Activated CD4-positive, alpha-beta T cell treated with anti-CD3 and anti-CD28 coated beads for 36 hours (primary cell): ENCODE measurements at places on chromosomes 2 and 18. TPM values are rescaled to one million over a fixed set of nuclear protein-coding genes. Genes with fewer than 3 reads are reported as not detected.

GRCh38 chr2:24233321-24233720, 58.5 kb downstream of the FAM228A start:
- H3K27me3 ChIP-seq = no peaks in the 10 kb centered on the region
- H3K36me3 ChIP-seq = no peaks in the 10 kb centered on the region
- no peak overlapping the region for H3K4me3 ChIP-seq
- H3K27ac ChIP-seq = no peak overlapping the region
- DNase-seq = no peak

- H3K27me3 ChIP-seq = no peaks in the 10 kb centered on the region
- DNase-seq = no peak
- peak overlapping the region; percentile 89 for H3K4me3 ChIP-seq
- peaks cover 76% of the 10 kb centered on the region for H3K4me1 ChIP-seq
- H3K27ac ChIP-seq = no peak overlapping the region
These were observed 2.0 kb downstream of the AGPS start for GRCh38 chr2:177394594-177394973.

DNA sequence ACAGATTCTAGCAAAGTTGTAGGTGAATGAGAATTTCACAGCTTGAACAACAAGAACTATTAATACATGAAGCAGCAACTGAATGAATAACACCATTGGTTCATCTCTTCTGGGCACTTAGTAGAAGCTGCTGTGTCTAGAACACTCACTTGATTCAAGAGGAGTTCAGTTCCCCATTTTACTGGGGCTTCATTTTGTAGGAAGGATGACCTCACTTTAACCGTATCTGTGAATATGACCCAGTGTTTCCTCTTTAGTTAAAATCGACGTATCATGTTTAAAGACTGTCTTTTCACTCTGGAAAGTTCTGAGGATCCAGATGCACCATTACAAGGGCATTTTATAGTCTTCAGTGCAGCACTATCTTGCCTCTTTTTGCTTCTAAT, 47.8 kb downstream of the LRRTM1 start:
- DNase-seq = no peak
- H3K27me3 ChIP-seq = no peaks in the 10 kb centered on the region
- H3K36me3 ChIP-seq = no peaks in the 10 kb centered on the region

- H3K4me3 ChIP-seq = no peak overlapping the region
- peaks cover 20% of the 10 kb centered on the region for H3K4me1 ChIP-seq
- no peak overlapping the region for H3K27ac ChIP-seq
- no peaks in the 10 kb centered on the region for H3K27me3 ChIP-seq
- no peaks in the 10 kb centered on the region for H3K36me3 ChIP-seq
- DNase-seq = no peak
These were observed 424.3 kb upstream of the ACVR2A start for GRCh38 chr2:147420517-147420916.

DNA sequence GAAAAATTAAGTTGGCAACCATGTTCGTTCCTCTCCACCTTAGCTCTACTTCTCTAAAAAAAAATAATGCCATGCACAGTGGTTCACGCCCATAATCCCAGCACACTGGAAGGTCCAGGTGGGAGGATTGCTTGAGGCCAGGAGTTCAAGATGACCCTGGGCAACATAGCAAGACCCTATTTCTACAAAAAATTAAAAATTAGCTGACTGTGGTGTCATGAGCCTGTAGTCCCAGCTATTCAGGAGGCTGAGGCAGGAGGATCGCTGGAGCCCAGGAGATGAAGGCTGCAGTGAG, 40.1 kb upstream of the NPAS2 start:
- H3K27ac ChIP-seq = no peak overlapping the region
- no peak for DNase-seq
- H3K4me1 ChIP-seq = no peaks in the 10 kb centered on the region

Gene CROCC2
- not detected for total RNA-seq

Gene SMYD1
- total RNA-seq = not detected

Gene VWC2L
- total RNA-seq = not detected

Gene VWA3B
- not detected for total RNA-seq

Gene SETBP1
- total RNA-seq = 6.6 TPM
